ENCODE measurements at places on chromosomes 2 and 18.

- no peak for DNase-seq
These were observed 464 bp downstream of the COL4A4 start for GRCh38 chr2:227163485-227163997.

DNA sequence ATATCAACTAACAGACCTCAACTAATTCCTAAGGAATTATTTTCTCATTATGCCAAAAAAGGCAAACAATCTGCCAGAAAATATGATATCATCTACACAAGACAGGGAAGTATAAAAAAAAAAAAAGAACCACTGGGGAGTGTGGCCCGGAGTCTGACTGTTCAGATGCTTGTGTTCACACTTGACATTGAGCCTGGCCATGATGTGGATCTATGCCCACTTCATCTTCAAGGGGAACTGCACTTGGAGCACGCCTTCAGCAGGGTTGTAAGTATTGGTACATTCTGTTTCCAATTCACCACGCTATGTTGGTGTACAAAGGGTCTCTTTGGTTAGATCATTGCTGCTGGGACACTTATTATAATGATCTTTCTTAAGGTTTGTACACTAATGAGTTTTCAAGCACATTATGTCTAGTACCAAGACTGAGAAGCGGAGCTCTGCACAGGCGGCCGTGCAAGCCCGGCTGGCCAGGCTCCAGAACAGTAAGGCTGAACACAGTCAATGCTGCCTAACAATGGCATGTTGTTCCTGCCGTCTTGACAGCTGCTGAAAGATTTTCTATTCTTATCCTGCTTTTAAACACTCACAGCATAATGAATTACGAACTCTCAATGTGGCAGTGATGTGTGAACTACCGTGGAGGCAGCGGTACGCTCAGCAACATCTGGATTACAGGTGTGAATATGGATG, 788.4 kb upstream of the SOX11 start:
- DNase-seq: no peak

DNA sequence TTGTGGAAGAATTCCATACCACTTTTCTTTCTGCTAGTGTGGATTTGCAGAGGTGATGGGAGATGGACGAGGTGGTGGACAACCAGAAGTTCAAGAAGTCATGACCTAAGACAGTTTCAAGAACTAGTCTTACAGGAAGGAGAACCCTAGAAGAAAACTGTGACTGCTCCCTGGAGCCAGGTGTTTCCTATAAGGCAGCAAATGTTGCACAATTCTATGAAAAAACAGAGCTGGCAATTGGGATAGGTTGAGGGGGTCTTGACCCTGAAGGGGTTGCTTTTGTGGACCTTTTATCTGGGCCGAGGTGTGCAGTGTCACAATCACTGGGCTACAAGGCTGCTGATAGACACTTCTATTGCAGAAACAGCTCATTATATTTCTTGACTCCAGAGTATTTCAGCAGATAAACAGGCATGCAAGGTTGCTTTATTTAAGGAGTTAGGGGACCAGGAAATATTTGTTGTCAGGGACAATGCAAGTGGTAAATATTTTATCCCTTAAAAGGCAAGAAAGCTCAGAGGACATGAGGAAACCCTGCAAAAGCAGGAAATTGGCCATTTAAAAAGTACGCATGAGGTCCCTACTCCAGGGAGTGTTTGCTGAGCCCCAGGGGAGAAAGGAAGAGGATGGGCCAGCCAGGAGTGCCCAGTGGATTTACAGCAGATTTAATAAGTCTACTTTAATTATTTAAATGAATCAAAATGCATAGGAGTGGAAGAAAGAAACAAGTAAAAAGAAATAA, 22.9 kb downstream of the APCDD1 start:
- DNase-seq: no peak

DNA sequence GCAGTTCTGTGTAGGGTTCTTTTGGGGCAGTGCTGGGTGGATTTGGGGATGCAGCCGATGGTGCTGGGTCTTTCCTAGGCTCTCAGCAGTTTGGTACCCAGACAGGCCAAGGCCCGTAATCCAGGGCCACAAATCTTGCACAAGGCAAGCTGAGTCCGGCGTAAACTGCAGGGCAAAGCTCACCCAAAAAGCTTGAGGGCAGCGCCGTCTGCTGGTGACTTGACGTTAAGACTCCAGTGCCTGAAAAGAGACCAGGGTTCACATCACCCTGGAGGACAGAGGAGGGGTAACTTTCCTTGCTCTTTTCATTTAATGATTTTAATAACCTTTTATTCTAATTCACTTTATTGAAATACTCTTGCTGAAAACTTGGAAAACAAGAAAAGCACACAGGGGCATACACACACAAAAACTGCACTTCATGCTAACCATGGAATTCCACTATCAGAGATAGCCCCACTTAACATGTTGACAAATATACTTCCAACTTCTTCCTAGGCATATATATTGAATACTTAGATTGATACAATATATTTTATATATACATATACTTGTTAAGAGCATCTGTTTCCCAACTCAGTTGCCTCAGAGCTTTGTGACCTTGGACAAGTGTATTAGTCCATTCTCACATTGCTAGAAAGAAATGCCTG, 38.9 kb downstream of the CNGA3 start:
- DNase-seq: peak; percentile 27

DNA sequence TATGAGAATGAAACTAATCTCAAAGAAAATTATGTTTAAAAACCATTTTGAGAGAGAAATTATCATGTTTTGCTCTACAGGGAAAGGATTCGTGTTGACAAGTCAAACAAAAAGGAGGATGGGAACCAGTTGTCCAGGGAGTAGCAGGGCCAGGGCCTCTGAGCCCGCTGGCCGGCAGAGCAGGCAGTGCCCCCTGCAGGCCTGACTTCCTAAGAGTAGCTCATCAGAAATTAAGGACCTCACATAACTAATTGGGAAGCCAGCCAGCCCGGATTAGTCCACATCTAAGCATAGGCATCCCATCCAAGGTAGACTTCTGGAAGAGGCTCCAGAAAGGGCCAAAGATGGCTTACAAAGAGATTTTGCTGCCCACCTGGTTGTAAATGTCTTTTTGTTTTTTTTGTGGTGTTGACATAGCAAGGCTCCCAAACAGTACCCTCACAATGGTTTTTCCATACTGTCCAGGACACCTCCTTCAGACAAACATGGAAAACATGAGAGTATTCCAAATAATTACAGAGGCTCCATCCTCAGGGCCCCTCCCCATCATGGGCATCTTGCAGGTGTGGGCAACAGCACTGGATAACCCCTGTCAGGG, 241.2 kb upstream of the TANK start:
- DNase-seq: no peak

GRCh38 chr2:225735844-225736243, 336.3 kb downstream of the NYAP2 start:
- DNase-seq: peak; percentile 70

DNA sequence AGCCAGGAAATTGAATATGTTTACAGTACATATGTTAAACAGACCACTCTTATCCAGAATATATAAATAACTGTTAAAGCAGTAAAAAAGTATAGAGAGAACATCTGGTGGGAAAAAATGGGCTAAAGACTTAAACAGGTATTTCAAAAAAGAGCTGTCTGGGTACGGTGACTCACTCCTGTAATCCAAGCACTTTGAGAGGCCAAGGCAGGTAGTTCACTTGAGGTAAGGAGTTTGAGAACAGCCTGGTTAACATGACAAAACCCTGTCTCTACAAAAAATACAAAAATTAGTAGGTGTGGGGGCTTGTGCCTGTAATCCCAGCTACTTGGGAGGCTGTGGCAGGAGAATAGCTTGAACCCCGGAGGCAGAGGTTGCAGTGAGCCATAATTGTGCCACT, 171.4 kb upstream of the FSIP2 start:
- DNase-seq: no peak

DNA sequence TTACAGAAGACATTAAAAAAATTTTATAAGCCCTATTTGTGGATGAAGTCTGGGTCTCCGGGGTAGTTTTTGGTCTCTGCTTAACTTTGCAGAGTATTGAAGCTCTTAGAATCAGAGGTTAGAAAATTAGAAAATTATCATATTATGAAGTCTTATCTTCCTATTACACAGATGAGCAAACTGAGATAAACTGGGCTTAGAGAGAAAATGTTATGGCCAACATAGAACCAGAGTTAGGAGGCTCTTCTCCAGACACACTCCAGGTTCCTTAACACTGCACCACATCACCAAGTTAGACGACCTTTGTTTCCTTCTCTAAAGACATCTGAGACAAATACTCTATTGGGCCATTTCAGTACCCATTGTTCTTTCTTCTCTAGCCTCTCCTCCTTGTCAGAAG, 36.7 kb upstream of the NEB start:
- no peak for DNase-seq

GRCh38 chr2:181991171-181991885, 5.7 kb downstream of the PPP1R1C start:
- no peak for DNase-seq

GRCh38 chr2:204432196-204432595, 113.1 kb upstream of the PARD3B start:
- no peak for DNase-seq

- no peak for DNase-seq
These were observed 1612.6 kb upstream of the NXPH2 start for GRCh38 chr2:140392824-140393223.

- DNase-seq: no peak
These were observed 382.6 kb upstream of the ZNF804A start for GRCh38 chr2:184215745-184216144.

All from AG04450 (cell line).